Stimulated activated CD4-positive, alpha-beta T cell treated with anti-CD3 and anti-CD28 coated beads, Interleukin-15, amount 100 ng/mL, for 48 hours (primary cell): ENCODE measurements at places on chromosomes 6 and 20.

GRCh38 chr6:134921721-134922261, 28.1 kb downstream of the ALDH8A1 start:
- DNase-seq = no peak

DNA sequence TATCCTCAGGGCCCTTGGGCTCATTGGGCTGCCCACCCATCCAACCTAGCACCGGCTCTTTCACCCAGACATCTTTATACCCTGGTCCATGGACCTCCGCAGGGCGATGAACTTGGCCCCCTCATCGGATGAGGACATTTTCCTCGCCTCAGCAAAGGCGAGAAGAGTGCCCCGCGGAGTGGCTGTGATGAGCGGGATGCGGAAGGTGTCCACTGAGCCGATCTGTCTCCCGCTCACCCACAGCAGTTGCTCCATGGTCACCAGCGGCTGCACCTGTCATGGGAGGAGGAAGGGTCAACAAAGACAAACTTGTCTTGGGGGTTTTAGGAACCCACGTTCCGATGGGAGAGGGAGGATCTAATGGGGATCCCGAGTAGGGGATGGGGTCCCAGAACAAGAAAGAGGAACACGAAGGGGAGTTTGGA, 690 bp downstream of the NEU1 start:
- no peak for DNase-seq

GRCh38 chr20:59673998-59674445, 69.7 kb downstream of the PHACTR3 start:
- no peak for DNase-seq

DNA sequence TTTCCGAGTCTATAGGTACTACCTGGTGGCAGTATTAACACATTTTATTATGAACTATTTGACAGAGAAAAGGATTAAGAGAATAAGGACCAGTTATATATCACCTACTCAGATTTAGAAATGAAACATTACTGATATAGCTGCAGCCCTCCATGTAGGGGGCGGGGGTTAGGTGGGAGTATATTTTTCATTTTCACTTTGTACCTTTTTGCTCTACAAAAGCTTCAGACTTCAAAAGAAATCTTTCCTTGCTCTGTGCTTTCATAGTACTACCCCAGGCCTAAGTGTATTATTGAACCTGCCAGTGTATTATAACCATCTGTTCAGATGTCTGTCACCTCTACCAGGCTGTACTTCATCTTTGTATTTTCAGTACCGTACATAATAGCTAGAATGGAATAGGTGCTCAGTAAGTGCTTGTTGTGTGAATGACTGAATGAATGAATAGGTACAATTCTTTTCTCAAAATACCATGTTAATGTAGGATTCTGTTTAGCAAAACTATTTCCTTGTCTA, 43.0 kb downstream of the CDKAL1 start:
- DNase-seq = no peak

DNA sequence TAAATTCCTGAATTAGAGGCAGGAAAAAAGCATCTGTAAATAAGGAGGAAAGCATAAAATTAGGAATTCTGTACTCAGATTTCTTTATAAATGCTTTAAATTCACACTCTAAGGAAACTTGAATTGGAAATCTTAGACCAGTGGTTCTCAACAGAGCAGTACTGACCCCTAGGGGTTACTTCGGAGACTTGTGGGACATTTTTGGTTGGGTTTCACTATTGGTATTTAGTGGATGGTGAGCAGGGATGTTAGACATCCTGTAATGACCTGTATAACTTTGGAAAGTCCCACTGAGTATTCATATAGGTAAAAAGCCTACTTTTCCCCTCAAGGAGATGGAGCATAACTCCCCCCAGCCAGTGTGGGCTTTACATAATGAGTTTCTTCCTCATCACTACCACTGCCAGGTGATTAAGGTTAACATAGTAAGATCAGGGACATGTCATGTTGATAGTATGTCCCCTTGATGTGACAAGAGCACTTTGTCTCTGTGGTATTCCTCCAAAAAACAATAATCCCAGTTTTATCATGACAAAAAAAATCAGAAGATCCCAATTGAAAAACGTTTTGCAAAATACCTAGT, 31.0 kb downstream of the GLO1 start:
- DNase-seq = no peak

- no peak for DNase-seq
Measured at GRCh38 chr6:110629153-110629552, 152.7 kb upstream of the SLC22A16 start.

GRCh38 chr6:45420083-45420908, 42.6 kb upstream of the SUPT3H start:
- DNase-seq = peak; percentile 50

GRCh38 chr6:53943395-53943794, 148.6 kb downstream of the LRRC1 start:
- no peak for DNase-seq

GRCh38 chr6:156848123-156848522, 70.9 kb downstream of the ARID1B start:
- DNase-seq = no peak

- no peak for DNase-seq
Measured at GRCh38 chr6:80642452-80642851, 536.0 kb downstream of the BCKDHB start.

GRCh38 chr6:25769983-25770382, 15.4 kb downstream of the SLC17A4 start:
- DNase-seq = no peak

DNA sequence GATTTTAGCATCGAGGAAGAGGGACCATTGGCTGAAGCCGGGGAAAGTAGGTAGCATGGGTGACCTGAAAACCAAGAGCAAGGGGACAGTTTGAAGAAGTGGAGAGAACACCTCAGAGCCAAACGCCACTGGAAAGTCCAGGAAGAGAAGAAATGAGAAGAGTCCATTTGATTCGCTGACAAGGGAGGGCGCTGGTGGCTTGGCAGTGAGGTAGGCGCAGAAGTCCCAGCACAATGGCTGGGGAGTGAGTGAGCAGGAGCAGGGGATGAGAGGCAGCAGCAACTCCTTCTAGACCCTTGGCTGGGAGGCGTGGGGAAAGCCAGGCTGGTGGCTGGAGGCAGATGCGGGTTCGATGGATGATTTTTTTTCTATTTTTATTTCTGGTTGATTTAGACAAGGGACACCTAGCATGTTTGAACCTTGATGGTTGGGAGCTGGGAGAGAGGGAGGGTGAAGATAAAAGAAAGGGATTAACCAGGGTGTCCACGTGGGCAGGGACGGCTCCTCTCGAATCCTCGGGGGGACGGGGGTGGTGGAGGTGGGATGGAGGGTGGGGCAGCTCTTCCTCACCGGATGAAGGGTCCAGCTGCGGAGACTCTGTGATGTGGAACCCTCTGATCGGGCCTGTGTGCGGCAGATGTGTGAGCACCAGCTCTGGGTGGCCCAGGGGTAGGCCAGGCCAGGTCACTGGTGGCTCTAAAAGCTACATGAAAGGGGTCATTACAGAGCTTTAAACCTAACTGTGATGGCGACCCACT, 164.2 kb downstream of the NFATC2 start:
- DNase-seq = no peak

GRCh38 chr6:90765895-90766294, 179.0 kb upstream of the MAP3K7 start:
- DNase-seq = no peak

DNA sequence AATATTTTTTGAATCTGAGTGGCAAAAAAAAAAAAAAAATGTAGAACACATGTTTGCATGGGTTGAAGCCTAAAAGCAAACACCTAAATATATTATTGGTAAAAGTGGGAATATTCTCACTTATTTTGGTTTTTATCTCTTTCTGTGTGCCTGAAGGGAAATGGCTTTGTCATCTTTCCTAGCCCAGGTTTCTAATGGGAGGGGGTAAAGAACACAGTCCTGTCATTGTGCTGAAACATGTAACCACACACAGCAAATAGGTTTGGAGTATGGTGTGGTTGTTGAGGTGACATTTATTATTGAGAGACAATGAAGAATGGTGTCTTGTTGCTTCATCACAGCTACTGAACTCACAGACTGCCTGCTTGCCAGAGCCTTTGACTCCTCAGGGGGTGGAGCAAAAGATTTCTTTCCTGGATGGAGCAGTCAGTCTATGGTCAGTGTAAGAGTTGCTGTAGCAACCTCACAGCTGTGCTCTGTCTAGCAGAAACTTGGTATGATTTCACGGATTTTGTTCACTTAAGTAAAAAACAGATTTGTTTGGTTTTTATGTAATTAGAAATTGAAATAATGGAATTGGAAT, 70.2 kb downstream of the CEP57L1 start:
- no peak for DNase-seq

DNA sequence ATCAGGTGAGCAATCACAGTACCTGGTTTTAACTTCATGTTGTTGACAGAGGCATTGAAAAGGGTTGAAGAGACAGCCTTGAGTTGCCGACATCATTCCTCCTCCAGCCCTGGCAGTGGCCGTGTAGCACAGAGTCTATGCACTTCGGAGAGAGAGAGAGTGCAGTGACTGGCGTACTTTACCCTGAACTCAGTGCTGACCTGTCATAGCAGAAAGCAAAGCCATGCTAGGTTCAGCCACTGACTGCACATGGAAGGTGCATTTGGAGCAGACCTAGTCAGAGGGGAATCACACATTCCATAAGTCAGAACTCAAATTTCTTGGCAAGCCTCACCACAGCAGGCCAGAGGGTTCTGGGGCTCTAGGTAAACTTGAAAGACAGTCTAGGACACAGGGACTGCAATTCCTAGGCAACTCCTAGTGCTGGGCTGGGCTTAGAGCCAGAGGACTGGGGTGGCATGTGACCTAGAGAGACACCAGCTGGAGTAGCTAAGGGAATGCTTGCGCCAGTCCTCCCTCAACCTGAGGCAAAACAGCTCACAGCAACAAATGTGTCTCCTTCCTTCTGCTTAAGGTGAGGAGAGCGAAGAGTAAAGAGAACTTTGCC, 69.1 kb downstream of the ELOVL4 start:
- no peak for DNase-seq

DNA sequence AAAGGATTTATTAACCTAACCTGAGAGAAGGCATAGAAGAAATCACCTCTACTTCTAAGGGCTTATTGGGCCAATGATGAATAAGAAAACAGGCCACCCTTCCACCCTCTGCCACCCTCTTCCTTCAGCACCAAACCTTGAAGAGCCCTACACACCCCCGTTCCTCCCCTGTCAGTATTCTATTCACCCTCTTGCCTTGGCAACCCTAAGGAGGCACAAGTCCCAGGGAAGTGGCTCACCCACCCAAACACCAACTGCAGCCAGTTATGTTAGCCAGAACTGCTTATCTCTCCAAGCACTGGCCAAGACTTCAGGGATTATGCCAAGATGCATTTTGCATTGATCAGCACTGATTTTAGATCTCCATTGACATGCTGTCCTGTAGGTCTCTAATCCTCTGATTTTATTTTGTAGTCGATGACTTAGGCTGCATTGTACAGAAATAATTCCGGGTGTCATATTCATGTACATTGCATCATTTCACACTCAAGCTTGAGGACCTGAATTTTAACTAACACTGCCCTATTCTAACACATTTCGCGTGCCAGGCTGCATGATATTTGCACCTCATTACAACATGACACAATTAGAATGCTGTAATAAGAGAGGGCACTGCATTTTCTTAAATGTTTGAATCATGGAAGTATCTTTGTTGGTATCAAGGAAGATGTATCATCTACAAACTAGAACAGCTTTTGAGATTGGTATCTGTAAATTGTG, 15.7 kb downstream of the CNKSR3 start:
- DNase-seq = no peak

- DNase-seq = no peak
Measured at GRCh38 chr6:136994782-136995181, 50.0 kb downstream of the IL20RA start.

DNA sequence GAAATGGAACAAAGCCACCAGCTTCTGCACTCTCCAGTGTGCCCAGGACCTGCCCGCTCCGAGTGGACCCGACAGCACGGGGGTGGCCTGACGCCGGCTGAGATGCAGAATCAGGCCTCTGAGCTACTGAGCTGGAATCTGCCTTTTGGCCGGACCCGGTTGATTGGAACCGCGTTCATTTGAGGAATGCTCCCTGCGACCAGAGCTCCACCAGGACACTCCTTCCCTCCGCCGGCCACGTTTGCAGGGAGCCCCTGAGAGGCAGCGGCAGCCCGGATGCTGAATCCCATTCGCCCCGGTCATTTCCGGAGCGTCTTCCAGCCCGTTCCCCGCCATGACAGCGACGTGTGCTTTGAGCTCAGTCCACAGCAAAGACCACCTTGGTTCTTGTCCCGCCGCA, 392.7 kb downstream of the THBS2 start:
- no peak for DNase-seq

- no peak for DNase-seq
Measured at GRCh38 chr6:16653226-16653625, 108.0 kb downstream of the ATXN1 start.

DNA sequence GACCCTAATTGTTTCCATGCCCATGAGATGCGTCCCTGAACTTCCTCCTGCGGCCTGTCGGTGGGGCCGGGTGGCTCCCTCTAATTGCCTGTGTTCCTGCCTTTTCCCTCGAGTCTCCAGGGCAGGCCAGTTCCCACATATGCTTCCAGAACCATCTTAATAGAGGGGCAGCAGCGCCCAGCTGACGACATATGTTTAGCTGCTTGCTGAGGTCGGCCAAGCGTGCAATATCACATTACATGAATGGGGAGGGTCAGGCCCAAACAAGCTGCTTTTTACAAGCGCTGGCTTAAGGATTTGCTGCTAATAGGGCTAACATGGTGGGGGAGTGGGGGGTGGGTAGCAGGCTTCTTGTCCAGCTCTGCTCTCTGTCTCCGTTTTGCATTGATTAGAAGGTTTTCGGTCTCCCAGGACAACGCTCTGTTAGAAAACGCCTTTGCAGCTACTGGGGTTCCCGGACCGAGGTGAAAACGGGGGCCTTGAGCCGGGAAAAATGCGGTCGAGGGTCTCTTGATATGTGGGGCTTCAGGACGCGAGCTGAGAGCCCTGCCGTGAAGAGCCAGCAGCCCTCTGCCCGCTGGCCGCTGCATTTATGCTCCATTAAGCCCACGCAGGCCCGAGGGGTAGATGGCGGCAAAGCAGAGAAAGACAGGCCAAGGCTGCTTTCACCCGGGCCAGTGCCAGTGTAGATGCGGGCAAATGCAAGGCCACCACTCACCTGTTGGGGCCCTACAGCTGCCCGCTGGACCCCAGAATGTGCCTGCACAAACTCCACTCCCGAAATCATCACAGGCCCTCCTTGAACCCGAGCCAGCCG, 308.5 kb downstream of the BMP7 start:
- DNase-seq = no peak

GRCh38 chr20:58102261-58102660, 126.2 kb downstream of the ANKRD60 start:
- no peak for DNase-seq

- DNase-seq = no peak
Measured at GRCh38 chr20:35091816-35092523, 637 bp downstream of the TRPC4AP start.
